ENCODE measurements at places on chromosomes 5 and 9.

DNA sequence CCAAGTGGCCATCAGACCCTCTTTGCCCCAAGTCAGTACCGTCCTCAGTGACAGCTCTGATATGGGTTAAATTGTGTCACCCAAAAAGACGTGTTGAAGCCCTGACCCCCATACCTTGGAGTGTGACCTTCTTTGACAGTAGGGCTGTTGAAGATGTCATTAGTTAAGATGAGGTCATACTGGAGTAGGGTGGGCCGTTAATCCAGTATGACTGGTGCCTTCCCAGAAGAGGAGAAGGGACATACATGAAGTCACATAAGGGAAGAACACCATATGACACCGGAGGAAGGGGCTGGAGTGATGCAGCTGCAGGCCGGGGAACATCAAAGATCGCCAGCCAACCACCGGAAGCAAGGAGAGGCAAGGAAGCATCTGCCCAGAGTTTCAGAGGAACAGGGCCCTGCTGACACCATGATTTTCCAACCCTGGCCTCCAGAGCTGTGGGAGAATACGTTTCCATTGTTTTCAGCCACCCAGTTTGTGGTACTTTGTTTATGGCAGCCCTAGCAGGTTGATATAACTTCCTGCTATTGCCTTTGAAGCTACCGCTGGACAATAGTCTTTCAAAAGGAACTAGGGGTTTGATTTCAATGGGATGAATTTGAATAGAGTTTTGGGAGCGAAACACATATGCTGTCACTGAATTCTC lies 36.4 kb upstream of the CPEB4 start:
- DNase-seq = no peak

GRCh38 chr5:78016863-78017529 lies 240.9 kb upstream of the TBCA start:
- no peak for DNase-seq

DNA sequence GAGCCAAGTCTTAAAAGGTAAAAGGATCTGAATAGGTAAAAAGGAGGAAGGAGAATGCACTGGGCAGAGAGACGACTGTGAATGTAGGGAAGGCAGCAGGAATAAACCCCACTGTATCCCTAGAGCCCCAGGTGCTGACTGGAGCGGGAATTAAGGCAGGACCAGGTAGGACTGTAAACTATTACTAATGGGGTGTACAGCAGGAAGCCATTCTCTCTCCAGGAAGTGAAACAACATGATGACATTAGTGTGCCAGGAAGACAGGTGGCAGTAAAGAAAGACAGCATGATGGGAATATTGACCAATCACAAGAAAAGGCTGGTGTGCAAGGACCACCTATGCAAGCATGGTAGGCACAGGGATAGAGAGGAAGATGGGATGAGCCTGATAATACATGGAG lies 433.0 kb downstream of the DNAH5 start:
- DNase-seq = no peak

GRCh38 chr5:108109059-108109458 lies 272.8 kb downstream of the FBXL17 start:
- no peak for DNase-seq

- no peak for DNase-seq
These were observed at the start of gene CCL19 for GRCh38 chr9:34690983-34691935. Gene CCL19, minus strand, starts transcription at chr9:34691276. Its CDS starts 137 bp downstream, at chr9:34691139.

DNA sequence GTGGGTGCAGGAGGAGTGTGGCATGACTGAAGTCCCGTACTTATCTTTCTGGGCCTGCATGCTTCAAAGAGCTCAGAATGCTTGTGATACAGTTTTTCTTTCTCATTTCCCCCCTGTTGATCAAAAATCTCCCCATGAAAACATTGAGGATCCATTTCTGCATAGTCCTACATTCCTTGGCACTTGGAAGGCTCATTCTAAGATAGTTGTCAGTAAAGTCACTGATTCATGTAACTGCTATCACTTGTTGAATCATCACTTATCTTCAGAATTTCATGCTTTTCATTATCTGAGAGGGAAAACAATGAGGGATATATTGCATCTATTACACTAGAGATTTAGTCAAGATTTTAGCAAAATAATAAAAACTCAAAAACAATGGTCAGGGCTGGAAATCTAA lies 1953.1 kb upstream of the CDH6 start:
- no peak for DNase-seq

GRCh38 chr9:20990867-20991266 lies 40.6 kb downstream of the HACD4 start:
- no peak for DNase-seq

- DNase-seq = no peak
These were observed 24.0 kb downstream of the TGFBI start for GRCh38 chr5:136052692-136053335.

Measured in effector memory CD8-positive, alpha-beta T cell (primary cell).